Activated gamma-delta T cell treated with anti-CD3 and anti-CD28 coated beads, Interleukin-2, amount 50 U/mL, for 16 hours (primary cell): ENCODE measurements at places on chromosomes 6 and 20.

DNA sequence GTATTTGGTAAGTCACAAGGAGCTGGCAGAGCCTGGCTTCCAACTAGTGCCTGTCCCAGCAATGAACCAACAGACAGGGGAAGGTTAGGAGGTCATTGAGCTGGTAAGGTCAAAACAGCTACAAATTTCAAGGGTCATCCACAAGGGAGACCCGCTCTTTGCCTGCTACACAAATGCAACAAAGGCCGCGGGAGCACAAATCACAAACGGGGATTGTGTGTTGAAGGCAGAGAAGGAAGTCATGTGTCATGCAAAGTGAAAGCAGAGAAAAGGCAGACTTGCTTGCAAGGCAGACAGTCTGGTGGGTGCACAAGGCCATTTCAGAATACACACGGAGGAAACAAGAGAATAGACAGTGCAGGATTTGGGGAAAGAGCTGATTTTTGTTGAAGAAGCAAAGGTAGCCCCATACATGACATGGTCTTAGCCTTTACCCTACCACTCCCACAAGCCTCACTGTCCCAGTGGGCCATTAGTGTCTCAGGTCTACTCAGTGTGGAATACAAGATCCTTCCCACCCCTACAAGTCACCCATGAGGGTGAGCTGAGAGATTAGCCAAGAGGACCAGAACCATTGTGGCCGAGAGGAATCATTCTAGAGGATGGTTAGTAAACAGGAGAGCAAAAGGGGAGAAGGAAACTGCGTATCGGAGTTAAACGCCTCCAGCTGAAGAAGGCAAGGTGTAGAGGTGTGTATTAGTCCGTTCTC is 18.1 kb upstream of the SAMHD1 start:
- DNase-seq: no peak

- no peak for DNase-seq
Measured at GRCh38 chr6:103105686-103106085, 1712.2 kb downstream of the GRIK2 start.

DNA sequence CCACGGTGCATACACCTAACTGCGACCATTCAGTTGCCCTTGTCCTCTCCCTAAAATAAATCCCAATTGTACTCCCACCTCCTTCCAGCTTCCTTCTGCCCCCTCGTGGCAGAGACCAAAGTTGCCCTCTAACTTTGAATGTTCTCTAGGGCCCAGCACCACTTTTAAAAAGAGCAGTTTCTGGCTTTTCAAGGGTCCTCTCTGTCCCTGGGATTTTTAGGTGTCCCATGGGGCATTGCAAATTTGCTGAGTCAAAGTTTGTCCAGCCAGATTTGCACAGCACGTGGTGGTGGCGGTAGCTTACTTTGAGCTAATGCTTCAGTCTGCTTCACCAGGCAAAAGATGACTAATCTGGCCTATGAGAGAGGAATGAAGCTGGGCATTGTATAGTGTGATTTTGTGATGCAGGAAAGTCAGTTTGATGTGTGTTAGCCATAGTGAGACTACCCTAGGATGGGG is 100.2 kb downstream of the PERP start:
- DNase-seq: no peak

DNA sequence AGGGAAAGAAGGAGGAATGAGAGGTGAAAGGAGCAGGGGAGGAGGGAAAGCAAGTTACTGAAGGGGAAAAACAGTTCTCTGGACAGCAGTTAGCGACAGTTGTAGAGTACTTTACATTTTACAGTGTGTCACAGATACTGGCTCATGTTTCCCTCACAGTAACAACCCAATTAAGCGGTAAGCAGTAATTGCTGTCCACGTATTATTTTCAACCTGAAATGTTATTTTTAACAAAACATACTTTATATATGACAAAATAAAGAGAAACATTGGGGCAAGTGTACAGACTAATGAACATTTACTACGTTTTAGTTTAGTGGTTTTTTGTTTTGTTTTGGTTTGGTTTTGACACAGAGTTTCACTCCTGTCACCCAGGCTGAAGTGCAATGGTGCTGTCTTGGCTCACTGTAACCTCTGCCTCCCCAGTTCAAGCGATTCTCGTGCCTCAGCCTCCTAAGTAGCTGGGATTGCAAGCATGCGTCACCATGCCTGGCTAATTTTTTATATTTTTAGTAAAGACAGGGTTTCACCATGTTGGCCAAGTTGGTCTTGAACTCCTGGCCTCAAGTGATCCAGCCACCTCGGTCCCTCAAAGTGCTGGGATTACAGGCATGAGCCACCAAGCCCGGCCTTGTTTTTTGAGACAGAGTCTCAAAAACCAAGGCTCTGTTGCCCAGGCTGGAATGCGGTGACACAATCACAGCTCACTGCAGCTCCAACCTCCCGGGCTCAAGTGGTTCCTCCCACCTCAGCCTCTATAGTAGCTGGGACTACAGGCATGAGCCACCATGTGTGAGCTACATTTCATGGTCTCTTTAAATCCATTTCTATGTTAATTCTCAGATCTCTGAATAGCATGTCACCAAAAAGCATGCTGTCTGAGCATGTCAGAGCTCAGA is 22.6 kb upstream of the BTN3A2 start:
- DNase-seq: no peak

DNA sequence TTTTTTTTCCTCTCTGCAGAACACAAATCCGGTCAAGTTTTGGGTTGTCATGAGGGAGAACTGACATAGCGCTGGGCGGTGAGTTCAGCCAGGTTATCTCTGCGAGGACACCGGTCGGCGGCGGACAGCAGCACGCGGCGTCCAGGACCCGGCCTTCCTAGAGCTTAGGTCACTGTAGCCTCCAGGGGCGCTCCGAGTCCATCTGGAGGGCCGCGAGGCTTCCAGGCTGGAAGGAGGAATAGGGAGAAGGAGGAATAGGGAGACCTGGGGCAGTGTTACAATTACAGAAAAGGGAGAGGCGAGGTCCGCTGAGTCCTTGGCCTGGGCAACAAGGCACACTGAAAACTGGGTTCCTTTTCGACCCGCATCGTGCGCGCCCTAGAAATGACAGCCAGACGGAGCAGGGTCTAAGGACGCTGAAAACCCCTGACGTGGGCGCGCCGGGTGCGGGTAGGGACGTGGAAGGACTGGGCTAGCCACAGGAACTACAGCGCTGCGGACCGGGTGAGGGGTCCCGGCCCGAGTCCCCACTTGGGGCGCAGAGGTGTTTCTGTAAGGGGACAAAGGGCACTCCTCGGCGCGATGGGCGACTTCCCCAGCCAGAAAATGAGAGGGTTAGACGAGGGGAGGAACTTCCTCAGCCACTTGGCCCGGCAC is 536 bp upstream of the FNDC1 start:
- no peak for DNase-seq

DNA sequence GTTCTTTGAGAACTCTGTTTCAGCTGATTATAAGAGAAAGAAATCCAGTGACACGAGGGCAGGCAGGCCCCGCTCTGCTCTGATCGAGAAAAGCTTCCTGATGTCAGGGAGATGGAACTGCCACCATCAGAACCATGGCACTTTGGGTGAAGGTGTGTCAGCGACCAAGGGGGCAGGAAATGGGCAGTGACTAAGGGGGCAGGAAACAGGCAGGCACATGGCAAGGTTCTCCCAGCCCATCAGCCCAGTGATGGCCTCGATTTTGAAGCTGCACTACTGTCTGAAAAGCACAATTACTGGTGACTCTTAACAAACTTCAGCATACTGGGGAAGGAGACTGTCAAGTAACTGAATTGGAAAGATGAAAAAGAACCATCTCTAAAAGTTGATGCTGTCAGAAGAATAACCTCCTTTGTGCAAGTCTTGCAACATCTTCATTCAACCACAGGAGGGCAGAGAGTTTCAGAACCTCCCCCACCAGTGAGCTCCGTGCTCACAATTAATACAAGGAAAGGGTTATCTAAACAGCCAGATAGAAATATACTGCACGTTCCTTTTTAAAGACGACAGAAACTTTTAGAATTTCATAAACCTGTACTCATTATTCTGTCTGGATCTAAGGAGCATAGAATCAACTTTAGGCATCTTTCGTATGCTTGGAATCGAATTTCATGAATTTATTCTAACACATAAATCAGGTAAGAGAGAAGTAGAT is 39.1 kb downstream of the TMX4 start:
- no peak for DNase-seq

DNA sequence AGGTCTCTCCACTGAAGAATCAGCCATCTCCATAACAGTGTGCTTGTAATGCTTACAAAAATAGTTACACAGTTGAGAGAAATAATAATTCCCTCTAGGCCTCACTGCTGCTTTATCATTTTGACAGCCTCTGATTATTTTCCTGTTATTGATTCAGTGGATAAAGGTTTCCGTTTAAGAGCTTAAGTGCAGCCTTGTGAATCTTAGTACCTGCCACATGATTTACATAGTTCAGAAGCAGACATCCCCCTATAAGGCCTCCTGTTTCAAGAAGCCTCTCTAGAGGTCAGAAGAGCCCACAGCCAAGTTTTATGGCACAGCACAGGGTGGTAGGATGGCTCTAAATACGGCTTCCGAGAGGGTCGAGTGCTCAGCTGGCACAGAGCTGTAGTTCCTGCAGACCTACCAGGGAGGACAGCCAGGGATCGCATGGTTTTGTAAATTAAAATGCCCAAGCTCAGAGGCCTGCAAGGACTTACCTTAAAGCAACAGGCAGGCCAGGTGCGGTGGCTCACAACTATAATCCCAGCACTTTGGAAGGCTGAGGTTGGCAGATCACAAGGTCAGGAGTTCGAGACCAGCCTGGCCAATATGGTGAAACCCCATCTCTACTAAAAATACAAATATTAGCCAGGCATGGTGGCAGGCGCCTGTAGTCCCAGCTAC is 17.6 kb upstream of the PYGB start:
- DNase-seq: no peak

GRCh38 chr20:19642860-19643259 is 115.2 kb upstream of the RIN2 start:
- no peak for DNase-seq

DNA sequence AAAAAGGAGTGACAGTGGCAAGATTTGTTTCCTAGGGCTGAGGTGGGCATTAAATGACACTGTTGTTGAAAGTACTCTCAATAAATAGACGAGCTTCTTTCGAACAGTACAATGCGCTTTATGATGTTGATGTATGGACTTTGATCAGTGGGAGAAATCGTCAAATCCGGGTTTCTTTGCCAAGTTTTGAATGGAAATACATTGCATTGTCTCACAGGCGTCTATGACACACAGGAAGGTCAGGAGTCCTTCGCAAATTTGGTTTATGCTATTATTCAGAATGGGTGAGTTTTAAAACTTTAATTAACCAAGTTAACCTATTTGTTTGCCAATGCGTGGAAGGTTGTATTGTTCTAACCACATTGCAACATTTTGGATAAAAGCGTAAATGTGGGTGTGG is 547.3 kb upstream of the SLC35B3 start:
- DNase-seq: no peak

DNA sequence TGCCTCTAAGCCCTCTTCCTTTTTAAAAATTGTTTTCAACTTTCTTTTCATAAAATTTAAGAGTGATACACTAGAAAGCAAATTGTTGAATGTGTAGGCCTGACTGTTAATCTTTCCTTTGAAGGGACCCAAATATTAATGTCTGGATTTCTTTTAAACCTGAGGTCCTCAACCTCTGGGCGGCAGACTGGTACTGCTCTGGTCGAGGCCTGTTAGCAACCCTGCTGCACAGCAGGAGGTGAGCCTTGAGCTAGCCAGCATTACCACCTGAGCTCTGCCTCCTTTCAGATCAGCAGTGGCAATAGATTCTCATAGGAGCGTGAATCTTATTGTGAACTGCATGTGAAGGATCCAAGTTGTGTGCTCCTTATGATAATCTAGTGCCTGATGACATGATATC is 191.2 kb downstream of the MANEA start:
- DNase-seq: no peak

- DNase-seq: no peak
Measured at GRCh38 chr6:141437685-141438084, 695.0 kb upstream of the GJE1 start.

- DNase-seq: no peak
Measured at GRCh38 chr20:61643656-61644377, 391.8 kb downstream of the CDH4 start.

GRCh38 chr20:57124366-57124765 is 142.1 kb downstream of the BMP7 start:
- DNase-seq: no peak

- no peak for DNase-seq
Measured at GRCh38 chr20:17873410-17874270, 95.0 kb downstream of the SNX5 start.

GRCh38 chr20:21397341-21398108 is at the start of gene NKX2-4:
TSS of gene NKX2-4 (minus strand) at chr20:21397526. CDS start at chr20:21397399, 127 bp downstream.
- no peak for DNase-seq

DNA sequence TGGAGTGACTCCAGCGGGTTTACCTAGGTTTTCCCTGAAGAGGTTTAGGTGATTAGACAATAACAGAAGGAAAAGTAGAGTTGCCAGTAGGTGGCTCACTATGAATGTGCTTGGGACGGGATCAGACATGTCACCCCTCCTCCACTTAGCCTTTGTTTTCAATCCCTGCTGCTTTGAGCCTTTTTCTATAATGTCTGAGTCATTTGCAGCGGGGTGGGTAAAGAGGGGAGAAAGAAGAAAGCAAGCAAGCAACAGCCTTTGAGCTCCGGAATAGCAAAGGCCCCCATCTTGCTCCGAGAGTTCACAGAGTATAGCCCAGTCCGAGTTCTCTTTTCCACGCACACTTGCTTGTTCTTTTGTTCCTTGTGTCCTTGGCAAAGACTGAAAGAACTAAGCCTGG is 129.1 kb downstream of the PACRG start:
- no peak for DNase-seq

DNA sequence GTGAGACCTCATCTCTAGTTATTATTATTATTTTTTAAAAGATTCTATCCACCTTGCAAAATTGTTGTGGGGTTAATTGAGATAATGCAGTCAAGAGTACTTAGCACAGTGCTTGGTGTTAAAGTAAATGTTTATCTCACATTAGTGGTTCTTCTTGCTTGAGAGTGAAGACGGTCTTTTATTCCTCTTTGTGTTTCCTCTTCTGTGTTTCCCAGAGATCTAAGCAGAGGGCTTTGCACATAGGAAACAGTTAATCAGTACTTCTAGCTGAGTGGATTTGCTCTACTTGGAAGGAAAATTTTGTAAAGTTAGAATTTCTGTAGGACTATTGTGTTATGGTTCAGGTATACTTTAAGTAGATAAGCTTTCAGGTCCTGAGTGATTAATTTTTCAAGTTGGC is 3.5 kb downstream of the ARMC2 start:
- DNase-seq: no peak

DNA sequence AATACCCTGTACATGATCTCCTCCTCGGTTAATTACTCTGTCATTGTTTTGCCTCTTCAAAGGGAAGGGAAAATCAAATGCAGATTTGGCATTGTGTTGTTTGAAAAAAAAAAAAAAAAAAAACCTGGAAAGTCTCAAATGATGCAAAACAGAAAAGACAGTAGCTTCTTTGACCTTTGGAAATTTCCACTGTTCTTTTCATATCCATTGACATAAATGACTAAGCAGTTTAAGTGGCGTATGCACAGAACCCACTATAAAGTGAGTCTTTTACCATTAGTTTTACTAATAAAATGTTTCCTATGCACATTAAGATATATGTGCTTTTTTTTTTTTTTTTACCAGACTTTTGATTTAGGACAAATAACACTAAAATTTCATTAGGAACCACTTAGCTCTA is 704.3 kb downstream of the TFAP2A start:
- DNase-seq: no peak
